Astrocyte of the hippocampus (primary cell): ENCODE measurements at places on chromosomes 2 and 18.

GRCh38 chr2:31694444-31694843 is 113.7 kb upstream of the SRD5A2 start:
- DNase-seq = no peak

DNA sequence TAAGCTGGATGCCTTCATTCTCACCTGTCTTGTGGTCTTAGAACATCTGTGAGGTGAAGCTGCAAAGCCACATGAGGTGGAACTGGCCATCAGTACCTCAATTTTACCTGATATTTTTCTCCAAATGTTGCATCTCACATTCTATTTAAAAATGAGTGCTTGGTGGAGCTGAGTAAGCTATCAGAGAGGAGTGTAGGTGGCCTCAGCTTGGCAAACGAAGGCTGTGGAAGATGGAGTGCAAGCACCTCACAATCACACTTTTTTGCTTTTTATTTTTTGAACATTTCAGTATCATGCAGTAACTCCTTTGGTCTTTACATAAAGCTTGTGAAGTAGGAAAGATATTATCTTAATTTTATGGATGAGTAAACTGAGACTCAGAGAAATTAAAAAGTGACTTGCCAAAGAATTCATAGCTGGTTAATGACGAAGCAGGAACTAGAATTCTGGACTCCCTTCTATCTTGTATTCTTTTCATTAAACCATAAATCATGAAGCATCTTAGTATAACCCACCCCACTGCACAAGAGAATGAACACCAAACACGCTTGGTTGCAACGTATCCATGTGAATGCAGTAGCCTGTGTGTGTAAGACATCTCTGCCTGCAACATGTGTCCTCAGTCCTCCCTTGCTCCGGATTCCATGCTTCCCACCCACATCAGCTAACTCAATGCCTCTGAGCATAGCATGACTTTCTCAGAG is 27.2 kb downstream of the C2orf49 start:
- no peak for DNase-seq

- no peak for DNase-seq
Observed at GRCh38 chr2:172335736-172336135, 91.7 kb upstream of the ITGA6 start.

- DNase-seq = peak; percentile 6
Observed at GRCh38 chr2:107412209-107412904, 414.3 kb upstream of the RGPD4 start.

- no peak for DNase-seq
Observed at GRCh38 chr2:65528241-65528574, 95.8 kb upstream of the SPRED2 start.

DNA sequence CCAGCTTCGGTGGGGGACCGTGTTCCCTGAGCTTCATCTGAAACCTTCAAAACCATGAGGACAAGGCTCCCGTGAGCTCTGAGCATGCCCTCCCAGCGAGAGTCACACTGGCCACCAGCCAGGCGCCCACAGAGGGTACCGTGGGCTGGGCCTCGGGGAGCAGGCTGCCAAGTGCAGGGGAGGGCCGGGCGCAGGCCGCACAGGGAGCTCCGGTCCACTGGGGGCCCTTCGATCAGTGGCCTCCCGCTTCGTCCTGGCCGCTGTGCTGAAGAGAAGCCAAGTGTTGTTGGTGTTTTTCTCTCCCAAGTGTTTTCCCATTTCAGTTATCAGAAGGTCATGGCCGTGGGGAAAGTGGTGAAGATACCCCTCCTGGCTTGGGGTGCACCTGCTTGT is 144.4 kb downstream of the PTGR3 start:
- no peak for DNase-seq

GRCh38 chr2:237209885-237210284 is 124.2 kb downstream of the COPS8 start:
- DNase-seq = no peak

DNA sequence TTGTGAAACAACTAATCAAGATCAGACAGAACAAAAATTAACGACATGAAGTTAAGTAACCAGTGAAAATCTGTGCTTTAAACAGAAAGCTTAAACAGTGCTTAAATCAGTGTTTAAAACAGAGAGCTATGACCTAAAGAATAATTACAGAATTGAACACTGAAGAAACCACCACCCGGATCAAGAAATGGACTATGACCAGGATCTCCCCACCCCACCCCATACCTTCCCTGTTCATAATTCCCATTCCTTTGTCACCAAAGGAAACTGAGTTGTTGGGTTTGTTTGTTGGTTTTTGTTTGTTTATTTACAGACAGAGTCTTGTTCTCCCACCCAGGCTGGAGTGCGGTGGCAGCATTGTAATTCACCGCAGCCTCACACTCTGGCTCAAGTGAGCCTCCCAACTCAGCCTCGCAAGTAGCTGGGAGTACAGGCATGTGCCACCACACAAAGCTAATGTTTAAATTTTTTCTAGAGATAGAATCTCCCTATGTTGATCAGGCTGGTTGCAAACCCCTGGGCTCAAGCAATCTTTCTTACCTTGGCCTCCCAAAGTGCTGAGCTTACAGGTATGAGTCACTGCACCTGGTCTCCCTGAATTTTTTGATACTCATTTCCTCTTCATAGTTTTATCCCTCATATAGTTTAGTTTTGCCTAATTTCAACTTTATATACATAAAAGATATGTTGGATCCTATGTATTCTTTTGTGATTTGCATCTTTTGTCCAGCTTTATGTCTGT is 8.2 kb upstream of the ALPG start:
- no peak for DNase-seq

GRCh38 chr2:143582046-143582747 is 453.0 kb downstream of the ARHGAP15 start:
- DNase-seq = no peak

- DNase-seq = no peak
Observed at GRCh38 chr2:31688282-31688681, 107.5 kb upstream of the SRD5A2 start.
